Skeletal muscle cell (primary cell): ENCODE measurements at places on chromosomes 4 and X.

DNA sequence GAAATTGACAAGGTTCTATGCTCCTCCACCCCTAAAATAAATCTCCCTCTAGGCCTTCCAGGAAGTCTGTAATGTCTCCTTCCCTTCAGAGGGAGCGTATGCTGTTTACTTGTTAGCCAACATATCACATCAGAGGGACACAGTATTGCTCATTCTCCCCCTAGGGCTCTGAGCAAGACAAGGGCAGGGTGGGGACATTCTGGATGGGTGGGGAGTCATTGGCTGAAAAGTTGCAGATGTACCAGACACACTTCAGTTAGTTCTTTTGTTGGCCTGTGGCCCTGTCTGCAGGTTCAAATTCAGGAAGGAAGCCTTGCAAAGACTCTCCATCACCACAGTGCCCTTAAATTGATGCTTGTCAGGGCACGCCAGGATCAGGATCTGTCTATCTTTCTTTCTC, 106.3 kb upstream of the TEX13D start:
- DNase-seq = no peak

DNA sequence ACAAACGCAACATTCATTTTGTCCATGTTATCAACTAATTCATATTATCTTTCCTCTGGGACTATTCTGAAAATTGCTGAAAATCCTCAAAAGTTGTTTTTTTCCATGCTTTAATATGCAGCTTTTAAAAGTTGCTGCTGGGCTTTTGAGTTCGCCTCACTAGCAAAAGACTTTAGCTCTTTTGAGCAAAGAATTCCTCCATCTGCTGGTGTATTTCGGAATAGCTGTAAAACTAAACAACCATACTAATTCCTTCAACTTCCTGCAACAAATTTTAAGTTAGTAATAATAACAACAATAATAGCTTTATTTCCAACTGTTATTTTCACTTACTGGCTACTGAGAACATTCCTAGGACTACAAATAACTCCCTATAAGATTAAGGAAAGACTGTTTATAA, 124.5 kb upstream of the PLAC1 start:
- no peak for DNase-seq

DNA sequence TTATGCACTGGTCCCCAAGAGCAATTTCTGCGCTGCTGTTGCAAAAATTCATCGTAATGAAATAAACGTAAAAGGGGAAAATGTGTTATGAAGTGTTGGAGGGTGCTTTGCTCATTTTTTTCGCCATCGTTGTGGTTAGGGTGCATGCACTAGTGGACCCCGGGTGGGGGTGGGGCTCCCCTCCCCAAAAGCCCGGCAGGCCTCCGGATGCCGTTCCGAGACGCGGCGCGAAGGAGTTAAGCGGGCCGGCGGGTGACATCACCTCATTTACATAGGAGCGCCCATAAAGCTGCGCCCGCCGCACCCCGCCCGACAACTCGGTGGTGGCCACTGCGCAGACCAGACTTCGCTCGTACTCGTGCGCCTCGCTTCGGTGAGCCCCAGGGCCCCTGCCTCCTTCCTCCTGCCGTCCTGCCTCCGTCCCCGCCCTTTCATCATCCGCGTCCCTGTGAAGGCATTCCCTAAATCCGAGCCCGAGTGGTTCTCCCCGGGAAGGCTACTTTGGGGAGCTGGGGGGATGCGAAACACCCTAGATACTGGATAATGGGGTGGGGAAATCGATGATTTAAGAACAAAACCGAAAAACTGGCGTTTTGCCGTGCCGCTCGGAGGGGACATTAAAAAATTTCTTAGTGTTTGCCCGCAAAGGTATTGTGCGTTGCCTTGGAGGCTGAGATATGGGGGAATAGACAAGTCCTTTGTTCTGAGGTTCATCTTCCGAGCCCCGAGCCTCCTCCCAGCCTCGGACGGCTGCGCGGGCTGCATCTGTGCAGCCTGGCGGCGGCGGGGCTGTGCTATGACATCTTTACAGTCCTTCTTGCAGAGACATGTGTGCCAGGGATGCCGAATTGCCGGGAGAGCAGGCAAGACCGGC, at the start of gene TMSB4X:
TSS of gene TMSB4X (plus strand) at position 315 of the 874 bp plus-strand sequence.
- peak; percentile 47 for DNase-seq

DNA sequence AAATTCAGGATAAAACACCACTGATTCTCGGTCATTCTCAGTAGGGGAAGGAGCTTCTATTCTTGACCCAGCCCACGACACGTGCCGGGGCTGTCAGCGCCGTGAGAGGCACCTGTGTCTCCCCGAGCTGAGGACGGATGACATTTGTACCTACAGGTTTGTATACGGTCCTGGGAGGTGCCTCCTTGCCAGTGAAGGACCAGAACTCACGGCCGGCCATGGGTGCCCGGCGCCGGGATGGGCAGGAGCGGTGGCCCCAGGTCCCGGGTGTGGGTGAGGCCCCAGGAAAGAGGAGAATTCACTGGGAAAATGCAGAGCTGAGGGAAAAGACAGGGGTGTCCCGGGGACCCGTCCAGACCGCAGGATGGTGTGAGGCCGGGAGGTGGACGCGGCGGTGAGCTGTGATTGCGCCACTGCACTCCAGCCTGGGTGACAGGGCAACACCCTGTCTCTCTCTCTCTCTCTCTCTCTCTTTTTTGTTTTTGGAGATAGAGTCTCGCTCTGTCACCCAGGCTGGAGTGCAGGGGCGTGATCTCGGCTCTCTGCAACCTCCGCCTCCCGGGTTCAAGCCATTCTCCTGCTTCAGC, 48.9 kb upstream of the PPP2R3B start:
- no peak for DNase-seq

GRCh38 chr4:126604268-126604867, 1028.4 kb upstream of the INTU start:
- no peak for DNase-seq

DNA sequence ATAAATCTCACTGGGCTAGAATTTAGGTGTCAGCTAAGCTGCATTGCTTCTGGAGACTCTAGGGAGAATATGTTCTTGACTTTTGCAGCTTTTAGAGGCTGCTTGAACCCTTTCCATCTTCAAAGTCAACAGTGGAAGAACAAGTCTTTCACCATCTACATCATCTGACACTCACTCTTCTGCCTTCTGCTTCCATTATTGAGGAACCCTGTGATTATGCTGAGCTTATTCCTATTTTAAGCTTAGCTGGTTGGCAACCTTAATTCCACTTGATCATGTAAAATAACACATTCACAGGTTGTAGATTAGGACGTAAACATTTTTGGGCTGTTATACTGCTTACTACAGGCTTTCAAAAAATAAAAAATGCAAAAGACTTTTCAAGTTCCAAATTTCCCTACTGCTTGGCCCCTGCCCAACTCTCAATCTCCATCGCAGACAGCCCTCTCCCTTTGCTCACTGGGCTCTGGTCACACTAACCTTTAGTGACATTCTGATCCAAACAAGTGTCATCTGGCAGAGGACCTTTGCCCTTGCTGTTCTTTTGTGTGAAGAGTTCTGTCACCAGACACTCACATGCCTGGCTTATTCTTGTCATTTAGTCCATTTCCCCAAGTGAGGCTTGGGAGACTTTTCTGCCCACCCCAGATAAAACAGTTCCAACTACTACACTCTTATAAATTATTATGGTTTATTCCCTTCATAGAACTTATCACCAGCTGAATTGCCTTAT, 1056.0 kb downstream of the STIM2 start:
- DNase-seq = no peak

- no peak for DNase-seq
Measured at GRCh38 chrX:130834149-130834548, 68.9 kb downstream of the ENOX2 start.

DNA sequence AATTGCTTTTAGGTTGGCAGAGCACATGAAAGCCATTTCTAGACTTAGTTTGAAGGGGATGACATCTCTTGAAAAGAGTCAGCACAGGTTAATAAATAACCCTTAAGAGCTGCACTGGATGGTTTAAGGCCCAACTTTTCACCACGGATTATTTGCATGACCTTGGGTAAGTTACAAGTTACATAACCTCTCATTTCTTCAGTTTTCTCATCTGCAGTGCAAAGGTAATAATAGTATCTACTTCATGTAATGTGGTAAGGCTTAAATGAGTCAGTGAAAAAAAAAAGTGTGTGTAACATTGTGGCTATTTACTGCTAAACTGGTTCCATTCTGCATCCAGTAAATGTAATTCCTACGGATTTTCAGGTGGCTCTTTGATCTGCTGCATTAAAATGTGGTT, 715.8 kb downstream of the CCSER1 start:
- no peak for DNase-seq

DNA sequence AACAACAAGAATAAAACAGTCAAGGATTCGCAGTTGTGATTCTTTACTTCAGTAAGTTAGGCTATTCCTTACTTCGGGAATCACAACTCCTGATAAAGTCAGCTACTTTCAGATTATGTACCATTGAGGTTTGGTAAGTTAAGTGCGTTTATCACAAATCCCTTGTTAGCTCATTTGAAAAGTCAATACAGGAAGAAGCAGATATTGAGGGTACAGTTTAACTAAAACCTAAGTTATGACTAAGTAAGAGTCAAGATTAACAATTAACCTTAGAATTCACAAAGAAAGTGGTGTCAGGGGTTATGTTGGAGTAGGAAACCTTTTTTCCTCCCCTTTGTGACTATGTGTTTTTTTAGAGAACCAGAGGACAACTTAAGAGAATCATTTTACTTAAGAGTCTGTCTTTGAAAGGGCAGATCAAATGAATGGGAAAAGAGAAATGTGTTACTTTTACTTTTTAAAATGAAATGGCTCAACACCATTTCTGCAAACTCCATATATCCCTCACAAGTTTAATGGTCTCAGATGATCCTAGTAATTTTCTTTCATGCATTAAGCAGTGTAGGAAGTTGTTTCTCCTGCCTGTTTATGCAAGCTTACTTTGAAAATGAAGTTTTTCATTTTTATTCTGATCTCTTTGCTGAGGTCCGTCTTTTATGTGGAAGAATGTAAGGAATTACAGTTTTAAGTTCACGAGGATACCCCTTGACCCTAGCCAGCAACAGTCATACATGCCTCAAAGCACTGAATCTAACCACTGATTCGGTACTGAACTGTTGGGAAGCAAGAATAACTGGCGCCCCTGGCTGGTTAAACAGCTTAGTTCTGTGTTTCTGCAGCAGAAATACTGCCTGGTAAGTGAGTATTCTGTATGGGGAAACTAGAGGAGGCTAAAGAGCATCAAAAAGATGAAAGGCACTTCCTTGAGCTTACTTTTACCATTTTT, 211.7 kb downstream of the SLC4A4 start:
- peak; percentile 30 for DNase-seq

- no peak for DNase-seq
Measured at GRCh38 chr4:73068491-73069337, 802 bp downstream of the COX18 start.

DNA sequence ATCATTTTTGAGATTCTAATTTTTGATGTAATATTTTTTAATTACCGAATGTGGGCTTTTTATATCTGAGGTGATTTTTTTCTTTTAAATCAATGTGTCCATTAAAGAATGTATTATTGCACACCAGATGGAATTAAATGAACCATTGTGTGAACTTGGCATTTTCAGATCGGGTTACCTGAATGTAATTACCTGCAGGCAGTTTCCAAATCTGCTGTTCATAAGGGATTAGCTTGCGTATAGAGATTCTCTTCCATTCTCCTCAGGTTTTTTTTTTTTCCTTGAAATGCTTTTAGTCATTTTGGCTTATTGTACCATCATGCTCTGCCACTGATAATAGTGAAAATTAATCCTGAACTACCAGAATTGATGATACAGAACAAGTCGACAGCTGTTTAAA, 511.5 kb upstream of the ATOH1 start:
- DNase-seq = no peak

GRCh38 chr4:74379912-74380311, 15.0 kb downstream of the EREG start:
- DNase-seq = no peak

DNA sequence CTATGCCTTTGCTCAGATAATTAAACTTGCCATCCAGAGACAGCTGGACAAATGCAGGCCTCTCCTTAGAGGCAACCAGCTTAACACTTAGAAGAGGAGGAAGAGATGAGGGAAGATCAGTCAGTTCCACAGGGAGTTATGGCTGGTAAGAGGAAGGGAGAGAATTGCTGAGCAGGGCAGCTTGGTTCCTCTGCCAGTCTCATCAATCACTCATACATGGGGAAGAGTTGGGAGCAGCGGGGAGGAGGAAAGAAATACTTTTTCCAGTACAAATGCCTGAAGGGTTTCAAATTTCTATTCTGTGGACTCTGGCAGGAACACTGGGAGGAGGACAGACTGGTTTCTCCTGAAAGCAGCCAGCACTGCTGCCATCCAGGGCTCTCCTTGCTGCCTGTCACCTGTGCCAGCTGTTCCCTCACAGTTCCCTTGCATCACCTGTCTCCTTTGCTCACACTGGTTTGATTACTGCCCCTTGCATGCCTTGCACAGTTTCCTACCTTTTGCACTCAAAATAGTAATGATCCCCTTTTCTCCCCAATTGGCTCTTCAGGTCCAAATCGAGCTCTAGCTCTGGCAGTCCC, 59.5 kb downstream of the PGRMC2 start:
- no peak for DNase-seq

- peak; percentile 82 for DNase-seq
Measured at GRCh38 chrX:45774961-45775360, 574.3 kb upstream of the DIPK2B start.
